Trophoblast cell (in vitro differentiated cells and primary cell): ENCODE measurements at places on chromosomes 4 and X.

DNA sequence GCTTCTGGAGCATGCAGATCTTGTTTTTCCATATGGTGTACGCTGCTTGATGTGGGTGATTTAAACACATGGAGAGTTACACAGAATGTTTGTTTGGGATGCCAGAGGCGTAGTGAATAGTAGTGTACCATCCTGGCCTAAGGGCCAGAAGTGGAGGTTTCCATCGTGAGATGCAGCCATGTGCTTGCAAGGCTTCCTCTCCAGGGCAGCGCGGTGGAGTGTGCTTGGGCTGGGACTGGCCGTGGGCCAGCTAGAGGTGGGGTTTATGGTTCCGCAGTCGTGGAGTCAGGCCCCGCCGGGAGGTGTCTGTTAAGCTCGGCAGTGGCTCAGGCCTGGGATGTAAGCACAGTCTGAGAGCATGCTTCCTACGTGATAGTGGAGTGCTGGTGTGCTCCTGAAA is 14.0 kb downstream of the STOX2 start:
- H3K27ac ChIP-seq, result no peak overlapping the region
- no peaks in the 10 kb centered on the region for H3K27me3 ChIP-seq
- H3K4me3 ChIP-seq, result no peak overlapping the region
- DNase-seq, result no peak
- no peaks in the 10 kb centered on the region for H3K4me1 ChIP-seq

GRCh38 chr4:179124957-179125356 is 1682.7 kb upstream of the AGA start:
- no peaks in the 10 kb centered on the region for H3K27me3 ChIP-seq
- no peak for DNase-seq
- no peaks in the 10 kb centered on the region for H3K36me3 ChIP-seq

DNA sequence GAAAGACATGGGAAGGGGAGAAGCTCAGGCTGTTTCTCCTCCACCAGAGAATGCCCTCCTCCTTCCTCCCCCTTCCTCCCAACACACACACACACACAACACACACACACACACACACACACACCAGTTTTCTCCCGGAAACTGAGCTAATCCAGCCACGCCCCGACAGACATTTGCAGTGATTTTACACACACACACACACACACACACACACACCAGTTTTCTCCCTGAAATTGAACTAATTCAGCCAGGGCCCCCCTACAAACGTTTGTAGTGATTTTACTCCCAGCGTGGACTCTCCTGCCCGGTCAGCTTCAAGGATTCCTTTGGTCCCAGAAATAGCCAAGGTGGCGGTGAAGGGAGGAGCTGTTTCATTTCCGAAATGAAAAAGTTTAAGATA is 32.9 kb upstream of the STX18 start:
- DNase-seq, result no peak
- no peak overlapping the region for H3K27ac ChIP-seq
- H3K27me3 ChIP-seq, result no peaks in the 10 kb centered on the region
- H3K36me3 ChIP-seq, result peaks cover 2% of the 10 kb centered on the region
- no peak overlapping the region for H3K4me3 ChIP-seq
- no peaks in the 10 kb centered on the region for H3K4me1 ChIP-seq

DNA sequence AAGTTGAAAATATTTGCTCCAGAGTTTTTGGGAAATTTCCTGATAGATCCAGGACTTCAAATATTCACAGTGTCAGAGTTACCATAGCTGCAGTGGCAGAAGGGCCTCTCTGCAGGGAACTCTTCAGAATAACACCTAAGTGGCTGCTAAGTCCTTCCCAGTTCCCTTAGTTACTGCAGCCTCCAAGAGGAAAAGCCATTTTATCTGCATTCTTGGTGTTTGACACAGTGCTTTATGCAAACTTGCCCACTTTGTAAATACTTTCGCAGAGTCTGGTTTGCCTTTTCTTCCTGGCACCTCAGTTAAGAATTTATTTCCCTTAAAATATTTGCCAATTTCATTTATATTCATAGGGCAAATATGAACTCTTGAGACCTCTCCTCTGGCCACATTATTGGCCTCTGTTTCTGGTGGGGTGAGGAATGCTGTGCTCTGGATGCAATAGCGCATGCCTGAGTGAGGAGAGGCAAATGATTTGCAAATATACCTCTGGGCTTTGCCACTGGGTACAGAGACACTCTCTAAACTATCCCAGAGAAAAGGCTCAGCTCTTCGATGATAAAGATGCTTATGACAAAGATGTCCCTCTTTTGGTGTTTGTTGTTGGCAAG is 566.3 kb upstream of the NR3C2 start:
- H3K4me3 ChIP-seq, result no peak overlapping the region
- DNase-seq, result no peak
- peaks cover 2% of the 10 kb centered on the region for H3K4me1 ChIP-seq
- H3K27me3 ChIP-seq, result no peaks in the 10 kb centered on the region
- no peaks in the 10 kb centered on the region for H3K36me3 ChIP-seq

DNA sequence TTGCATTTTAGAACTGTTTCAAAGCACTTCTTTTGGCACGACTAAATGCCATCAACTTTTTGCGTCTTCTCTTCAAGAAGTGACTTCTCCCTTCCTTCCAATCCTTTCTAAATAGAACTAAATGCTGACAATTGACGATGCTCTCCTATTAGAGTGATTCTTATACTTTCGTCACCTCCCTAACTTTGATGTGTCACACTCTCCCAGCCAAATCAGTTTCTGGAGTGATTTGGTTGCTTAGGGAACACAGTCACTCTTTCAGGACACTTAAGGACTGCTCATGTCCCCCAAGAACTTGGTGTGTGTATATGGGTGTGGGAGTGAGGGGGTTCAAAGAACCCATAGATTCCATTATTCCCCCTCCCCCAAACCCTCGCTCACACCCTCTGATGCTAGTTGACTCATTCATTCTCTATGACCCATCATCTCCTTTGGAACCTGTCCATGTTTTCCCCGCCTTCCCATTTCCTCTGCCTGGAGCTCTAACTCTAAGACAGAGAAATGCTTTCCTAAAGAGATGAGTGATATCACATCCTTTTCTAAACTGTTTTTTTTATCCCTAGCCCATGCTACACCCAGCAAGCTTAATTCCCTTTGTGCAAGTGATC is 26.8 kb upstream of the AREG start:
- no peaks in the 10 kb centered on the region for H3K27me3 ChIP-seq
- no peaks in the 10 kb centered on the region for H3K4me1 ChIP-seq
- no peak overlapping the region for H3K27ac ChIP-seq

DNA sequence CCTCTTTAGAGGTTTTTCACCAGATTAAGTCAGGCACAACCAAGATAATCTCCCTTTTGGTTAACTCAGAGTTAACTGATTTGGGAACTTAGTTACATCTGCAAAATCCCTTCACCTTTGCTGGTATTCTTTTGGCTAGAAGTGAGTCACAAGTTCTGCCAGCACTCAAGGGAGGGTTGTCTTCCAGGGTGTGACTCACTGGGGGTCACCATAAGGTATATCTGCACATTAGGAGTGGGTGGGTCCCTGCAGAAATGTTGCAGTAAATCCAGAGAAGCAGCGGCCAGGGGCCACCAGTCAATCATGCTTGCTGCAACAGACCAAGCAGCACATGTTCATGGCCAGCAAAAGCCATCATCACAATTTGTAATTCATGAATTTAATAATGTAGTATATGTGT is 59.8 kb upstream of the MAML3 start:
- peaks cover 11% of the 10 kb centered on the region for H3K4me1 ChIP-seq
- H3K4me3 ChIP-seq, result no peak overlapping the region

- H3K4me3 ChIP-seq, result no peak overlapping the region
- H3K4me1 ChIP-seq, result no peaks in the 10 kb centered on the region
- H3K27me3 ChIP-seq, result no peaks in the 10 kb centered on the region
- no peaks in the 10 kb centered on the region for H3K36me3 ChIP-seq
- H3K27ac ChIP-seq, result no peak overlapping the region
Observed at GRCh38 chr4:13162886-13163285, 321.3 kb downstream of the RAB28 start.

- H3K27me3 ChIP-seq, result peaks cover 11% of the 10 kb centered on the region
- H3K4me1 ChIP-seq, result peaks cover 4% of the 10 kb centered on the region
- peak overlapping the region; percentile 79 for H3K4me3 ChIP-seq
- DNase-seq, result no peak
- no peak overlapping the region for H3K27ac ChIP-seq
Observed at GRCh38 chr4:180058691-180059215, 2184.4 kb upstream of the TENM3 start.

GRCh38 chr4:108811486-108811885 is 48.6 kb upstream of the ETNPPL start:
- H3K4me3 ChIP-seq, result no peak overlapping the region
- H3K27ac ChIP-seq, result no peak overlapping the region
- no peaks in the 10 kb centered on the region for H3K4me1 ChIP-seq
- DNase-seq, result no peak

DNA sequence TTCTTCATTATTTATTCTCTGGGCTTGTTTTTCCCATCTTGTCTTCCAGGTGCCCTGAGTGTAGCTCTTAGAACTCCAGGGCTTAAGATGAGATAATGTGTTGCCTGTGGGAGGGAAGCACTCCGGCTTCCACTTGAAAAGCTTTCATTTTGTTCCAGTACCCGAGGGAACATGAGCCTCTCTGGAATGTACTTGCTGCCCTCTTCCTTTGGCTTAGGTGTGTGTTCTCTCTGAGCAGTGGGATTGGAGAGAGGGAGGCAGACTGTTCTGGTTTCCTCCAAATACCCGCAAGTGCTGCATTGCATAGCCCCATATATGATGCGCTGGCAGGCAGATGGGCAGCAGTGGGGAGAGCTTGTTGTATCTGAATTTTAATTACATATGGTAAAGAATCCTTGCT is 861 bp upstream of the DTHD1 start:
- no peaks in the 10 kb centered on the region for H3K4me1 ChIP-seq
- no peak for DNase-seq
- no peaks in the 10 kb centered on the region for H3K36me3 ChIP-seq
- H3K27me3 ChIP-seq, result no peaks in the 10 kb centered on the region
- H3K4me3 ChIP-seq, result no peak overlapping the region

- no peak overlapping the region for H3K4me3 ChIP-seq
- no peak overlapping the region for H3K27ac ChIP-seq
- H3K4me1 ChIP-seq, result no peaks in the 10 kb centered on the region
- H3K36me3 ChIP-seq, result no peaks in the 10 kb centered on the region
- peak; percentile 89 for DNase-seq
Observed at GRCh38 chr4:166257276-166257675, 384.2 kb downstream of the TLL1 start.

DNA sequence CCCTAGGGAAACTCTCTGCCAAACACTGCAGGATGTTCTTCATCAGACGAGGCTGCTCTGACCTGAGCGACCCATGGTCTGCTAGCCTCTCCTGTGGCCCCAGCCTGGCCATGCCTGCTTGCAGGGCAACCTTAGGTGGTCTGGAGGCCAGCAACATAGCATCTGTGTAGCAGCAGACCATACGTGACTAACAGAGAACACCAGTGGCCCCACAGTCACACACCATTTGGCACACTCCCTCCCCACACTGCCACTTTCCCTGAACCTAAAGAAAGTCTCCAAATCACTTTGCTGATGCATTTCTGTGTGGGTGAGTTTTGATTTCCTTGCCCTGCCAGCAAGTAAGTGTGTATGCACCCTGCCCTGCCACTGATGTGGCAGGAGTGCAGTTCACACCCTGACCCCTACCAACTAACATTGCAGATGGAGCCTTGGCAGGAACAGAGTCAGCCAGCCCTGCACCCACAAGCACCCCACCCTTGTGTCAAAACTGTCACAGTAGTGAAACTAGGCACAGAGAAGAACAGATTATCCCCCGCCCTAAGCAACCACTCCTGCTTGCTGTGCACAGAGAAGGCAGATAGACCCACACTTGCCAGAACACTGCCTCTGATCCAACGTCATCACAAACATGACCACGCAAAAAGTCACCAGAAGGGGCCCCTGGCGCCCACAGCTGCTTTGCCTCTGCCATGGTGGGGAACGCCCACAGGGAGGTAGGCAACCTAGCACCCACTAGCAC is 249.1 kb downstream of the SPIN4 start:
- no peaks in the 10 kb centered on the region for H3K4me1 ChIP-seq
- DNase-seq, result no peak
- H3K36me3 ChIP-seq, result no peaks in the 10 kb centered on the region
- no peaks in the 10 kb centered on the region for H3K27me3 ChIP-seq
- H3K27ac ChIP-seq, result no peak overlapping the region
- H3K4me3 ChIP-seq, result no peak overlapping the region

- peak; percentile 20 for DNase-seq
- no peaks in the 10 kb centered on the region for H3K36me3 ChIP-seq
- no peak overlapping the region for H3K4me3 ChIP-seq
- H3K27me3 ChIP-seq, result no peaks in the 10 kb centered on the region
Observed at GRCh38 chr4:142497606-142498005, 348.5 kb downstream of the INPP4B start.

- peak overlapping the region; percentile 88 for H3K27ac ChIP-seq
- no peak overlapping the region for H3K4me3 ChIP-seq
- H3K4me1 ChIP-seq, result peaks cover 26% of the 10 kb centered on the region
- H3K36me3 ChIP-seq, result peaks cover 32% of the 10 kb centered on the region
Observed at GRCh38 chr4:1208266-1208961, 36.0 kb upstream of the SPON2 start.

- peak; percentile 62 for DNase-seq
- no peaks in the 10 kb centered on the region for H3K4me1 ChIP-seq
- no peak overlapping the region for H3K4me3 ChIP-seq
- H3K27me3 ChIP-seq, result no peaks in the 10 kb centered on the region
Observed at GRCh38 chr4:145324161-145324560, 143.8 kb upstream of the OTUD4 start.

DNA sequence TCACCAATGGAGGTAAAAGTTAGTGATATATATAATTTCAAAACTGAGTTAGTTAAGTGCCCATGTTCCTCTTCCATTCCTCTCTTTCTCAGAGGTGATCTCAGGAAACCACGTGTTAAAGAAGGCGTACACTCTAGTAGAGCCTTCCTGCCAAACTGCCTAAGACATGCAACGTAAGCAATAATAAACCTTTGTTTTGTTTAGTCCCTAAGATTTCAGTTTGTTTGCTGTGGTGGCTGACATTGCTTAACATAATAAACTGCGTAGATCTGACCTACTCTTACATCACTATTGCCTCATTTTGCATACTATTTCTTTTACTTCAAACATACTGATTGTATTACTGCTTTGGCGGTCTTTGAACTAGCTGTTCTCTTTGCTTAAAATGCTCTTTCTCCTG is 99.2 kb downstream of the JADE1 start:
- no peaks in the 10 kb centered on the region for H3K27me3 ChIP-seq
- H3K27ac ChIP-seq, result no peak overlapping the region
- H3K4me3 ChIP-seq, result no peak overlapping the region

- H3K36me3 ChIP-seq, result peaks cover 16% of the 10 kb centered on the region
- no peaks in the 10 kb centered on the region for H3K4me1 ChIP-seq
- no peaks in the 10 kb centered on the region for H3K27me3 ChIP-seq
- no peak overlapping the region for H3K4me3 ChIP-seq
- no peak overlapping the region for H3K27ac ChIP-seq
- no peak for DNase-seq
Observed at GRCh38 chrX:71609095-71609750, 9.1 kb downstream of the CXCR3 start.

DNA sequence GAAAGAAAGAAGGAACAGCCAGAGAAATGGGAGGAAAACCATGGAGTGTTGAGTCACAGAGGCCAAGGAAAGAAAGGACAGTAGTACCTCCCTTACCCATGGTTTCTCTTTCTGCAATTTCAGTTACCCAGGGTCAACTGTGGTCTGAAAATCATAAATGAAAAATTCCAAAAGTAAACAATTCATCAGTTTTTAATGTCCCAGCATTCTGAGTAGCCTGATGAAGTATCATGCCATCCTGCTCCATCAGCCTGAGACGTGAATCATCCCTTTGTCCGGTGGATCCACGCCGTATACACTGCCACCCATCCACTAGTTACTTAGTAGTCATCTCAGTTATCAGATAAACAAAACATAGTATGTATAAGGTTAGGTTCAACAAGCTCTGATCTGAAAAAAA is 114.2 kb downstream of the COMMD8 start:
- H3K27me3 ChIP-seq, result no peaks in the 10 kb centered on the region
- H3K36me3 ChIP-seq, result no peaks in the 10 kb centered on the region
- DNase-seq, result no peak

GRCh38 chr4:185304541-185304940 is 91.2 kb downstream of the LRP2BP start:
- H3K4me3 ChIP-seq, result no peak overlapping the region
- H3K27ac ChIP-seq, result no peak overlapping the region
- no peaks in the 10 kb centered on the region for H3K27me3 ChIP-seq
